ENCODE measurements at places on chromosomes 4 and X.

DNA sequence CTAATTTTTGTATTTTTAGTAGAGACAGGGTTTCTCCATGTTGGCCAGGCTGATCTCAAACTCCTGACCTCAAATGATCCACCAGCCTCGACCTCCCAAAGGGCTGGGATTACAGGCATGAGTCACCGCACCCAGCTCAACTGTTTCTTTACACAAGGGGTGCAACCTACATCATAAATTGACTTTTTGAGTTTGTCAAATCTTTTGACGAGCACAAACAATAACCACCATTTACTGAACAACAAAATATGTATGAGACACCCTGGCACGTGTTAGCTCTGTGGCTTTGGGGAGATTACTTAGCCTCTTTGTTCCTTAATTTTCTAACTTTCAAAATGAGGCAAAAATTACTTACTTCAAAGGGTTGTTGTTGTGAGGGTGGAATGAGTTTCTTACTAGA lies 23.5 kb upstream of the SLC34A2 start:
- DNase-seq: no peak

GRCh38 chr4:107094332-107094731 lies 58.2 kb upstream of the DKK2 start:
- no peak for DNase-seq

GRCh38 chr4:169256101-169256612 lies 14.6 kb downstream of the SH3RF1 start:
- no peak for DNase-seq

- DNase-seq: no peak
Observed at GRCh38 chrX:136488706-136489105, 959 bp downstream of the BRS3 start.

DNA sequence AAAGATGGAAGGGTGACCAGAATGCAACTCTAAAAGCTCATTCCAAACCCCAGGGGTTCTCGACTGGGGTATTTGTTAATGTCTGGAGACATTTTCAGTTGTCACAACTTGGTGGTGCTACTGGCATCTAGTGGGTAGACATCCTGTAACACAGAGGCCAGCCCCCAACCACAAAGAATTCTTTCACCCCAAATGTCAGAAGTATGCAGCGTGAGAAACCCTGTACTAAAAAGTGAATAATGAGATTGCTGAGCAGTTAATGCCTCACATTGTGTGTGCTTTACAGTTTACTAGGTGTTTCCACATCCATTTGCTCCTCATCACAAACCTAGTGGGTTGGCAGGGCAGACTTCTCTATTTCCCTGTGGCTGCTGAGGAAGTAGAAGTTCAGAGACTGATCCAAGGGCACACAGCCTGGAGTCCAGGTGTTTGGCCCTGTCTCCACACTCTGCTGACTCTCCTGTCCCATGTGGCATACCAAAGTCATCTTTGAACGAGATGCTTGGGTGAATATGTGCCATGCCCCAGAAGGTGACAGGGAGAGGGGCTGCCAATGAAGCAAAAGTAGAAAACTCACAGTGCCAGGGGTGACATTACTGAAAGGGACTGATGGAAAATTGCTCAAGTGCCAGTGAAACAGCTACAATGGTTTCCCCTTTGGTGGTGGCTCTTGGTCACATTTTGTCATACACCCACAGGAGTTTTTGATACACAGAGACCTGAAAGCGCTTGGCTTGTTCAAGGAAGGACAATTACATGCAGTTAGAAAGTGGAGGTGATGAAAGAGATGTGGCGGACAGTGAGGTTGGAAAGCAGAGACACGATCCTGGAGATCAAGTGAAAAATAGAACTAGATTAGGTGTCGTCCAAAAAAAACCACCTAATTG lies 10.1 kb upstream of the TMEM154 start:
- DNase-seq: no peak

- no peak for DNase-seq
Observed at GRCh38 chr4:74453037-74453635, 8.2 kb downstream of the AREG start.

- no peak for DNase-seq
Observed at GRCh38 chrX:151973060-151973661, 1.3 kb downstream of the GABRE start.

GRCh38 chr4:139576219-139576618 lies 20.2 kb upstream of the SETD7 start:
- DNase-seq: no peak

- DNase-seq: no peak
Observed at GRCh38 chr4:13546941-13547484, 2.7 kb upstream of the NKX3-2 start.

DNA sequence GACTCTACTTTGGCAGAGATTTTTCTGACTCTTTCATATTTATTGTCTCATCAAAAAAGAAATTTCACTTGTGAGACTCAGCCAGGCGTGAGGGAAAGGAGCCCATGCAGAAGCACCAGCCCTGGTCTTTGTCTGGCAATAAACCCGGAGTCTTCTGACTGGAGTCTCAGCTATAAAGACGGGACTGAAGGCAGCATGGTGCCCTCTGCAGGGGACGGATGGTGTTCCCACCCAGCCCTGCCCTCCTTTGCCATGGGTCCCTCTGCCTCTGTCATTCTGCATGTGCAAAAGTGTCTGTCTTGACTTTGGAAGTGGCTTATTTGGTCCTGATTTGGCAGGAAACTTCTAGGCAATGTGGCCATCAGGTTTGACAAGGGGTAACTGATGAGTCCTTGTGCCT lies 14.2 kb downstream of the ZNF185 start:
- DNase-seq: no peak

GRCh38 chr4:119707336-119707735 lies 78.7 kb upstream of the PDE5A start:
- DNase-seq: no peak

- DNase-seq: no peak
Observed at GRCh38 chrX:70494441-70494840, 49.8 kb downstream of the DLG3 start.

DNA sequence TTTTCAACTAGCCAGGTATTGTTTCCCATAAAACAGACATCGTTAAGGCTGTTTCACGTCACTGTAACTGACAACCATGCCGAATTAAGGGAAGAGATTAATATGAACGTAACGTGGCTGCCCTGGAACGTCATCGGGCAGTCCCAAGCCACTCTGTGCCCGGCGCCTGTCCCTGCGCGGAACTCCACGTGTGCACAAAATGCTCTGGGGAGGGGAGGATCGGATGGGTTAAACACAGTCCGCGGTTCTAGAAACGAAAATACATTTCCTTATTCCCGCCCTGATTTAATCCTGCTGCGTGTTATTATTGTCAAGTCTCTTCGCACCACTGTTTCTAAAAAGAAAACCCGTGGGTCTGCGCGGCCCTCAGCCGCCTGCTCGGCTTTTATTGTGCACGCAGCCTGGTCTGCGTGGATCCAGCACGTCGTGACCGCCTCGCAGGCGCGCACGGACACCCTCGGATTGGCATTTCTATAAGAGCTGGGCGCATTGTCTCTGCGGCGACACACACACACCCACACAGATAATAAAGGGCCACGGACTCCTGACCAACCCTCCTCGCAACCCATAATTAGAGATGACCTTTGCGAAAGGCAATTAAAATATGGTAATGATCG lies 69.6 kb upstream of the BCOR start:
- no peak for DNase-seq

DNA sequence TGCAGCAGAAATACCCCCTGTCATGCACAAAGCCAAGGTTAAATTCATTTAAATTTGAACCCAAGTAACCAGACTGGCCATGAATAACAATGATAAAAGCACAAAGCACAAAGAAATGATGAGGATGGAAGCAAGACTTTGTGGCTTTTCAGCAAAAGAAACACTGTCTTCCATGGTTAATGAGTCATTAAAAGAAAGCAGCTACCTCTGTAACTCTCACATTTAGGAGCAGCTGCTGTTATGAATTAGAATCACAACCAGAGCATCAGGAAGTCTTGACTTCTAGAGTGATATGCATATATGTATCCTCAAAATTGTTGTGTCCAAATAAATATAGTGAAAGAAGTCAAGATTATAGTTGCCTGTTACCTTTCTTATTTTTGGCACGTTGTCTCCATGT lies 70.7 kb upstream of the RPS6KA6 start:
- no peak for DNase-seq

DNA sequence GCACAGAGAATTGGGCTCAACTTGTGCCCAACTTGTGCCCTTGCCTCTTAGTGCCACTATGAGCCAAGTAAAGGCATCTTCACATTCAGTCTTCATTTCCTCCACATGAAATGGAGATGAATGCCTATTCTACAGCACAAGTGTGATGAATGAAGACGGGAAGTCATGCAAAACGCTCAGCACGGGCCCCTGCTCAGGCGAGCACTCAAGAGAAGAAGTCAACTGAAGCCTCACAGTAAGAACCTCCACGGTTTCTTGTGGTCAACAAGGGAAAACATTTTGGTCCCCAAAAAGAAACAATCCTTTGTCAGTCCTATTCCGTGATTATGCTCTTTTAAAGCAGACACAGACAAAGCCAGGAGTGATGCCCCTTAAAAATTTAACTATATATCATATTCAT lies 87.0 kb downstream of the IRF2 start:
- DNase-seq: no peak

DNA sequence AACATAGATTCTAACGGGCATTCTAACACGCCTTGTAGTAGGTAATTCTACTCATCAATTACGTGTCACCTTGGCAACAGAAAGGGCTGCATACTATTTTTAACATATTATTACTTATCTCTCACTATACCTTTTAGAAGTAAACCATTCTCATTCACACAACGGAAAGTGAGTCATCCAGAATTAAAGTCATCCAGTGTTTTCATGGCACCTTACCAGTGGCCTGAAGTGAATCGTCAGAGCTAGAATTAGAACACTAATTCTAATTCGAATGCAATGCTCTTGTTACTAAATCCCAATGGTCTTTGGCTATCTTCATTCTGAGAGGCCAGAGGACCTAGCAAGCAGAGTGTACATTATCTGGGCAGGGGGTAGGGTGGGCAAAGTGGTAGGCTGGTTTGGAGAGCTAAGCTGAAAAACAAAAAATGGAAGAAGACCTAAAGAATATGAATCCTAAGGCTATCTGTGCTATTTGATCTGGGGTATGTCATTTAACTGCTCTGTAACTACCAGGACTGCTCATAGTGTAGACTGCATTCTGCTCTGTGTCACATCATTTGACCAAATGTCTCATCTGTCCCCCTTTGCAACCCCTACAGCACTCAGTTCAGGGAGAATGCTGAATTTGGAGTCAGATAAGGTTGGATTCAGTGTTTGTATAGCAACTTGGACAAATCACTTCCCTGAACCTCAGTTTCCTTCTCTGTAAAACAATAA lies 96.5 kb downstream of the HDAC8 start:
- DNase-seq: no peak

- DNase-seq: no peak
Observed at GRCh38 chr4:37054531-37055077, 189.9 kb upstream of the NWD2 start.

GRCh38 chrX:130347321-130347720 lies 7.6 kb downstream of the SLC25A14 start:
- DNase-seq: no peak

DNA sequence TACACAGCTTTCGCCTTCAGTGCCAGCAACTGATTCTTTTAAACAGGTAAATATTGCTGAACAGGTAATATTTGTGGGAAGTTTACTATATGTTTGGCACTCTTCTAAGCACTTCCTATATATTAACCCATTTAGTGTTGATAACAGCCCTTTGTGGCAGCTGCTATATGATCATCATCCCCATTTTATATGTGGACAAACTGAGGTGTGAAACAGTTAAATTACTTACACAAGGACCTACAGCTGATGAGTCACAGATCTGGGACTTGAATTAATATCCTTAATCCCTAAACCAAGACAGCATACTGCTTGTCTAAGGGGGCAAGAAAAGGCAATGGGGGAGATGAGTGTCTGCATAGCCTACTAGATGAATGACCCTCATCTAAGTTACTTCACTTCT lies 2.9 kb downstream of the SMIM20 start:
- DNase-seq: no peak

- no peak for DNase-seq
Observed at GRCh38 chr4:66923081-66923865, 622.0 kb downstream of the CENPC start.

GRCh38 chr4:140122891-140123290 lies 31.1 kb downstream of the MAML3 start:
- no peak for DNase-seq

- DNase-seq: peak; percentile 55
Observed at GRCh38 chrX:7147413-7147977, at the start of gene STS. Gene STS (plus strand): TSS chrX:7147712. CDS start chrX:7253200, 105,488 bp downstream.

GRCh38 chr4:74319470-74319869 lies 11.2 kb downstream of the EPGN start:
- DNase-seq: no peak

DNA sequence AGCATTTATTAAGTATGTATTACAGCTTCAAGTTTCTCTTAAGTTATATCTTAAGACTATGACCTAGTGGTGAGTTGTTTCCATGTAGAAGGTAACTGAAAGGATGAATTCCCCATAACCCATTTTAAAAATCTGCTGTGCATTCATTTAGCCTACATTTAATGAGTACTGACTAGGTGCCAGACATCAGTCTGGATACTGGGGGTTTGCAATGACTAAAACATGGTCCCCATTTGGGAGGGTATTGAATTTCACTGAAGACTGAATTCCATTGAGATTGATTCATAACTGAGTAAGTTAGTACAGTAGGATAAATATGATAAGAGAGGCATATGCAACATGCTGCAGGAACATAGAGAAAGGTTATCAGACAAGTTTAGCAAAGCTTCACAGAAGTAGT lies 241.5 kb downstream of the FRAS1 start:
- DNase-seq: no peak

DNA sequence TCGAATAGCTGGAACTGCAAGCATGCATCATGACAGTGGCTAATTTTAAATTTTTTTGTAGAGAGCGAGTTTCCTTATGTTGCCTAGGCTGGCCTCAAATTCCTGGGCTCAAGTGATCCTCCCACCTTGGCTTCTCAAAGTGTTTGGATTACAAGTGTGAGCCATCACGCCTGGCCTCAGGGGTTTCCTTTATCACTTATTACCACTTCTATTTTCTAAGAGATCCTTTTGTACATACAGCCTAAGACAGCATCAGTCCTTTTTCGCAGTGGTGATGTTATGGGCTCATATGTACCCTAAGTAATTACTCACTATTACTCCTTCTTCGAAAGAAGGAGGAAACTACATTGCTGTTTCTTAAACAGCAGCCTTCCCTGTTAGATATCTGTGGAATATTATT lies 54.1 kb upstream of the CDKN2AIP start:
- no peak for DNase-seq

GRCh38 chrX:109654516-109655109 lies 29.6 kb upstream of the KCNE5 start:
- DNase-seq: no peak

DNA sequence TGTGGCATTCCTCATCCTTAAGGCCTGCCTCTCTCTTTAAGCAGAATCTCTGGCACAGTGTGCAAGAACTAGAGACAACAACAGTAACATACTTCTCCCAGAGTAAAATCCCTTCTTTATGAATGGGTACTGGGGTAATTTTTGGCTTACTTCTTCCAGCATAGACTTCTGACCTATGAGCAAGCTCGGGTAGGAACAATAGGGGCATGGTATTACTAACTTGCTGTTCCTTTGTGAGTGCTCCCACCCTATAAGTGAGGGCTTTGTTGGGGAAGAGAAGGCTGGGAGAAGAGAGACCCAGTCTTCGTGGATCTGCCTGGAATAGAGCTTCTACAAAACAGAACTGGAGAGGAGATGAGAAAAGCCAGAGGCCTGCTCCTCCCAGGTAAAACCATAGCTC lies 30.2 kb downstream of the CLDN2 start:
- DNase-seq: no peak
